LHCN-M2 (cell line): ENCODE measurements at places on chromosomes 2 and 18.

GRCh38 chr2:55805686-55806085 is 112.0 kb upstream of the PNPT1 start:
- DNase-seq, result no peak

DNA sequence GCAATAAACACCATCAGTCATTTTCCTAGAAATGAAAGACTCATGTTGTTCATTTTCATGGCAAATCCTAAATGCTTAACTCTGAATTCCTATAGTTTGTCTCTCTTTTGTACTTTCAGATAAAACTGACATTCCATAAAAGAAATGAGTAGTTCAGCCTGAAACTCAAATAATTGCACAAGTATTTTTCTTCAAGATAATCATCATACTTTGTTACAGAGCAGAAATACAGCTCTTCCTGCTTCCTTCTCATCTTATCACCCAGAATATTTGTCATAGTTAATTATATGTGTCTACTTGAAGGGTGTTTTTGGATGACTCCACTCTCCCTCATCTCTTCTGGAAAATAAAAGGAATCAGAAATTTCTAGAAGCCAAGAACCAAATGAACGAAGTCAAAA is 141.1 kb downstream of the HNMT start:
- no peak for DNase-seq

- DNase-seq, result peak; percentile 27
Measured at GRCh38 chr2:108630567-108631405, 88.5 kb upstream of the RANBP2 start.

- DNase-seq, result peak; percentile 93
Measured at GRCh38 chr2:28665041-28665704, 86.5 kb upstream of the PPP1CB start.

DNA sequence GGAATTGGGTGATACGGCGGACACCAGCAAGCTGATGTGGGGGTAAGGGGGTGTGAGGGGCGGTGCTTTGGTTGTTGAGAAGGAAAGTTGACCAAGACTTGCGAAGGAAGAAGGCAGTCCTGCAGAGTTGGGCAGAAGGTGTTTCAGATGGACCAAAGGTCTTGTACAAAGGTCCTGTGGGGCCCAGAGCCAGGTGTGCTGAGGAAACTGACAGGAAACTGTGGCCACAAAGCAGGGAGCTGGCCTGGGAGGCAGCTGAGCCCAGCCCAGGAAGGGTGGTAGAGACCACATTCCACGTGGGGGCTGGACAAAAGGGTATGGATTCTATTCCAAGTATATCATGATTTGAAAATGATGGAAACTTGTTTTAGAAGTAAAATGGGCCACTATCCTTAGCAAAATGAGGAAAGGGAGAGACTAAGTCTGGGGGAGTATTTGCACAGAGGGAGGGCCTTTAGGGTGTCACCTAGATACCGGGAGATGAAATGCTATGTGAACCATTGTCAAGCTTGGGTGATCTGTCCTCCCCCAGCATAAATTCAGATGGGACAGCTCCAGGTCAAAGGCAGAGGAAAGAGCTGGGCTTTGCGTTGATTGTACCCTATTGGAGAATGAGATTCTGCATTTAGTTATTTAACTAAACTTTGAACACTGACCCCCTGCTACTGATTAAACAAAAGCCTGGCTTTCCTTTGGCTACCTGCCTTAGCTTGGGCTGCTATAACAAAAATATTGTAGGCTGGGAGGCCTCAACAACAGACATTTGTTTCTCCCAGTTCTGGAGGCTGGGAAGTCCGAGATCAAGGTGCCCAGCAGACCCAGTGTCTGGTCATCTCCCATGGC is 4.3 kb upstream of the EDAR start:
- no peak for DNase-seq
